Heart right ventricle (tissue), 16 donors: ENCODE measurements at places on chromosomes 11 and 22. TPM values are rescaled to one million over a fixed set of nuclear protein-coding genes. Genes with fewer than 3 reads are reported as not detected.

The PDE2A gene
- 39.0 TPM for total RNA-seq

The CHRNA10 gene
- total RNA-seq, result 0.49 TPM

The SELENOM gene
- 47.8 TPM for total RNA-seq

The PKDREJ gene
- 0.05 TPM for total RNA-seq

The JRKL gene
- total RNA-seq, result 6.1 TPM

The NPTXR gene
- total RNA-seq, result 22.7 TPM

The LARGE1 gene
- total RNA-seq, result 167 TPM

The MS4A6A gene
- 7.9 TPM for total RNA-seq

The PHOX2A gene
- total RNA-seq, result not detected

The BRMS1 gene
- 12.5 TPM for total RNA-seq

The OR10D3 gene
- total RNA-seq, result not detected

The OR52E8 gene
- total RNA-seq, result not detected

The APOC3 gene
- 0.64 TPM for total RNA-seq

The OR52H1 gene
- total RNA-seq, result not detected

The KDM2A gene
- 37.2 TPM for total RNA-seq

The CD44 gene
- 27.8 TPM for total RNA-seq

The OR51F1 gene
- not detected for total RNA-seq

The OR51B4 gene
- not detected for total RNA-seq

The PRAME gene
- not detected for total RNA-seq

The CREB3L1 gene
- total RNA-seq, result 74.8 TPM

The PDGFD gene
- total RNA-seq, result 10.0 TPM

The FAM227A gene
- 0.97 TPM for total RNA-seq

The PGA5 gene
- total RNA-seq, result not detected

The PLA2G6 gene
- total RNA-seq, result 15.2 TPM

The GPHA2 gene
- total RNA-seq, result not detected

The P2RY6 gene
- total RNA-seq, result 0.99 TPM

The ZBTB16 gene
- 18.3 TPM for total RNA-seq

The NUDT22 gene
- total RNA-seq, result 57.3 TPM

The MRGPRX3 gene
- not detected for total RNA-seq

The EEF1G gene
- 971 TPM for total RNA-seq

The FKBP2 gene
- 49.2 TPM for total RNA-seq

The CRACR2B gene
- total RNA-seq, result 19.8 TPM

The MMP1 gene
- total RNA-seq, result 0.26 TPM

The IFITM1 gene
- total RNA-seq, result 97.8 TPM

The BCO2 gene
- total RNA-seq, result 81.1 TPM

The C22orf31 gene
- total RNA-seq, result not detected

The PNPLA5 gene
- not detected for total RNA-seq

The SCUBE2 gene
- total RNA-seq, result 1.1 TPM

The GLB1L3 gene
- total RNA-seq, result not detected

The SAA4 gene
- not detected for total RNA-seq

The CST6 gene
- total RNA-seq, result not detected

The FLRT1 gene
- total RNA-seq, result 0.17 TPM

The SNX32 gene
- total RNA-seq, result not detected

The ANO1 gene
- 11.3 TPM for total RNA-seq

The ST14 gene
- total RNA-seq, result 0.61 TPM

The UPK3A gene
- total RNA-seq, result not detected

The CSF2RB gene
- 3.8 TPM for total RNA-seq

The DEPDC5 gene
- total RNA-seq, result 18.6 TPM

The CLCF1 gene
- total RNA-seq, result 2.2 TPM

The TCF20 gene
- 14.5 TPM for total RNA-seq

The NLRP10 gene
- not detected for total RNA-seq

The CDC45 gene
- total RNA-seq, result 0.21 TPM

The GPR137 gene
- total RNA-seq, result 25.1 TPM

The SCGB1A1 gene
- total RNA-seq, result not detected

The POLD3 gene
- 8.1 TPM for total RNA-seq

The TSGA10IP gene
- not detected for total RNA-seq

The CTSD gene
- 822 TPM for total RNA-seq

The GTSE1 gene
- total RNA-seq, result 4.7 TPM
